Stimulated activated CD8-positive, alpha-beta memory T cell treated with anti-CD3 and anti-CD28 coated beads, Interleukin-12 subunit alpha, Interleukin-12 subunit beta, amount 100 ng/mL, for 1 hour (primary cell): ENCODE measurements at places on chromosomes 4 and X.

DNA sequence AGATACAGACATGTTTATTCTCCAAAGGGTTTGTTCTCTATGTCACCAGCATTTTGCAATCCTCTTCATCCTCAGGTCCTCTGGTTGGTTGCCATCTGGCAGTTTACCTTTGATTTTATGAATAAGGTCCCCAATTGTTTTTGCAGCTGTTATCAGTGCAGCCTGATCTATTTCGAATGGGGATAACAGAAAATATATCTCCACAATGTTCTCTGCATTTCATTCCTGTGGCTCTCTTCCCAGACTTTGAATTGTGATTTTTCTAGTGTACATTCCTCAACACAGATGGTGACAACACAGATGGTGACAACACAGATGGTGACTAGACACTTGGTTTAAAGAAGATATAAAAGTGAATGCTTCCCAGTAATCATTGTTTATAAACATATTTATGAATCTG lies 74.1 kb downstream of the FBXO8 start:
- DNase-seq = no peak

- no peak for DNase-seq
Observed at GRCh38 chrX:132774010-132774714, 184.3 kb downstream of the HS6ST2 start.

- DNase-seq = no peak
Observed at GRCh38 chr4:146368209-146368608, 153.5 kb downstream of the SLC10A7 start.

- DNase-seq = no peak
Observed at GRCh38 chrX:127259742-127260141, 440.2 kb downstream of the PRR32 start.

- DNase-seq = no peak
Observed at GRCh38 chr4:186724864-186725468, 1.3 kb upstream of the FAT1 start.

- DNase-seq = no peak
Observed at GRCh38 chr4:165101641-165102040, 11.0 kb downstream of the TMEM192 start.

DNA sequence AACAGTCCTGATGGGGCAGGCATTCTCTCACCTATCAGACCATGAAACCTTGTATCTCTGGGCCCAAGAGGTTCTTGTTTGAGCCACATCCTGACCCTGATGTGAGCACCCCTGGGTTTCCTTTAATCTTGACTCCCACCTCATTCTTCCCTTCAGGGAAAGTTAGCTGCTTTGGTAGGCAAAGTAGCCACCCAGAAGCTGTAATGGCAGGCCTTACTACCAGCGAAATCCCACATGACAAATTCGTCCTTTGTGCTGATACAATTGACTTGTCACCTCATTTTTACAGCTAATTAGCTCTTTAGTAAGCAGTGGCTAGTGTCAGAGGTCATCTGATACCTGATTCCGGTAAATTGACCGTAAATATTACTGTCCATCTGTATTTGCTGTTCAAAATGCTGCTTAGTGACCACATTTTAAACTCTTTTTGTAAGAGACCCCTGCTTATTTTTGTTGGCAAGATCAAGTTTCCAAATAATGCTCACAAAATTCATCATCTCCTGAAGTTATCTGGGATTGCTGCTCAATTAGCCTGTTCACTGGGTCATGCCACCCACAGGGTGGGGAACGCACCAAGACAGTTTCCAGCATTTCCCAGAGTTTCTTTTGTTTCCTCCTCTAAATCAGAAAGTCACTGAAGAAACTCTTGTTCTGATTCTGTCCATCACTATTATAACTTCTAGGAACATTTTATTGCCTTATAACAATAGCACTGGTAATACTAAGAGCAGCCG lies 329.7 kb downstream of the GPAT3 start:
- DNase-seq = no peak

- DNase-seq = no peak
Observed at GRCh38 chr4:153987291-153987690, 198.4 kb upstream of the SFRP2 start.

DNA sequence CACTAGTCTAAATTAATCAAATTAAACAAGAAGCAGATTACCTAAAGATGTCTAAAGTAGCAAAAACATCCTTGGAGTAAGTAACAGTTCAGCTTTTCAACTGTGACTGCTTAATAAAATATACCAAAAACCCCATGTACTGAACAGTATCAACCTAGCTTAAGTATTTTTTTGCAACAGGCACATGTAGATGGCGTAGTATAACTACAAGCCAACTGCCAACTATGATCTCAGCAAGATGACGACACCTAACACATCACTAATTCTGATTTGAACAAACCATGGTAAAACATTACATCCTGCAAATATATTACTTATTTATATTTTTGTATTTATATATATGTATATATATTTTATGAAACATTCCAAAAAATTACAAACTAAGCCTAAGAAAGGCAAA lies 24.5 kb downstream of the DHX15 start:
- no peak for DNase-seq

DNA sequence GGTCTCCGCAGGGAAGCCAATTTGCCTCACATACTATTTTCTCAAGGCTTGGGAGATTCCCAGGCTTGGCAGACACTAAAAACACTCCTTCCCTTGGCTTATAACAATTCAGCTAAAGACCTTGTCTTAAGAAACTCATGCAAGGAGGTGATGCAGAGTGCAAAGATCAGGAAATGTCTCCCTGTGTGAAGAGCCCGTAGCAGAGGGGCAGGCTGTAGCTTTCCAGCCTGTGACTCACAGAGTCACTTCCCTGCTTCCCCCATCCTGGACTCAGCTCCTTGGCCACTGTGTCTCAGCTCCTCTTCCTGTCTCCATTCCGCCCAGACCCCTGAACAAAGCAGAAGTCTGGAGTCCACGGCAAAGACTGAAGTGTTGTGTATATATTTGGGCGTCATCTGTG lies 56.1 kb downstream of the KDR start:
- no peak for DNase-seq

DNA sequence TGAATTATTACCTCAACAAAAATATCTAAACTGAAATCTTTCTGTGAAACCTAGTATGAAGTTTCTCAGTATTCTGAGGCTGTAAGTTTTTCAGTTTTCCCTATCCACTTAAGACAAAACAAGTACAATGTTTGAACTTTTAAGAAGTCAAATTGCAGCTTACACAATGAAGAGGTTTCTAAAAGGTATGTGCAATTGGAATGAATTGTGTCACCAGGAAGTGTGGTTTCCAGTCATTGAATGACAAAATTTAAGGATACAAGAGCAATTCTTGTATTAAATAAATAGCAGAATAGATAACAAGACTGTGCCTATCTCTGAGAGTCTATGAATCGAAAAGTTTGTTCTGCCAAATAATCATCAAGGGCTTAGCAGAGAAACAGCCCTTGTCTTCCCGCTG lies 207.3 kb downstream of the ANKRD50 start:
- no peak for DNase-seq

GRCh38 chr4:172996571-172997216 lies 171.9 kb upstream of the GALNT7 start:
- no peak for DNase-seq

DNA sequence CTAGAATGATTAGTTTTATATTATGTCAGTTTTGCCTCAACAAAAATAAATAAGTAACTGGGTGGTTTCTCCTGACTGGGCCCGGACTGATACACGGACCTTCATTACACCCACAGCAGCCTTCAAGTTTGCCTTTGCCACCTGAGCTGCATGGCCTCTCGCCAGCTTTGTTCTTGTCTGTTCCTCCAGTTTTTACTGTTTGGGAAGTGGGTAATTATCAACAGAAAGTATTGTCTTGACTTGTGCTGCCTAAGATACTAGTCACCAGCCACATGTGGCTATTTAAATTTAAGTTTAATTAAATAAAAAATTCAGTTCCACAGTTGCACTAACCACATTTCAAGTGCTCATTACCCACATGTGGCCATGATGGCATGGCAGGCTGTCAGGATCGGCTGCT lies 74.7 kb upstream of the INTU start:
- DNase-seq = no peak

DNA sequence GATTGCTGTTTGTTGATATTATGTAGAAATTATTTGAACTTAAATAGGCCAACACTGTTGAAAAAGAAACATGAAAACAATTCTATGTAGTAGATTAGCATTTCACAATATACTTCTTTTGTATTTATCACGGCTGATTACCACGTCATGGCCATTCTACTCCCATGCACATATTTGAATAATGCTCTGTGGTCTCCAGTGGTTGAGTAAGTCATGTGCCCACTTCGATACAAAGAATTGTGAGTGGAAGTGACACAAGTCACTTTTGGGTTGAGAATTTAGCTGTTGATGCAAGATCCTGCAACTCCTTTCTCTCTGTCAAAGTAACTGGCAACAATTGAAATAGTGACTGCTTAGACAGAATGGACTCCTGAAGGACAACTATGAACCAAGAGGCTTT lies 6.7 kb upstream of the FSTL5 start:
- DNase-seq = no peak

- no peak for DNase-seq
Observed at GRCh38 chrX:97065066-97065465, 181.4 kb downstream of the RPA4 start.

DNA sequence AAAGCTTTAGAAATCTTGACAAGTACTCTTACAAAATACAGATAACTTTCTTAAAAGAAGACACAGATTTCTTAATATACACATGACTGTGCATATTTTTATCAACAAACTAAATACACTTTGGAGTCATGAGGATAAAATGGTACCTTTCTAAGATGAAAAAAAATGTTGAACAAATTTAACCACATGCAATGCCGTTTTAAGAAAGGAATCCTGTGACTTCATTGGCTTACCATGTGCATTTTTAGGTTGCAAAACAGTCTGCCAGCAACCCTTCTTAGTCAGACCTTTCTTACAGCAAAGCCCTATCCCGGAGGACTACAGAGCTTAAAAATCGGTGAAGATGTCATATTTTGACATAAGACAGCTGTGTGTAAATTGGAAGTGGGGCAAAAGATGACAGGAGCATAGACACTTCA lies 51.7 kb downstream of the GASK1B start:
- DNase-seq = no peak

GRCh38 chr4:56742080-56742871 lies 61.2 kb upstream of the HOPX start:
- DNase-seq = no peak

DNA sequence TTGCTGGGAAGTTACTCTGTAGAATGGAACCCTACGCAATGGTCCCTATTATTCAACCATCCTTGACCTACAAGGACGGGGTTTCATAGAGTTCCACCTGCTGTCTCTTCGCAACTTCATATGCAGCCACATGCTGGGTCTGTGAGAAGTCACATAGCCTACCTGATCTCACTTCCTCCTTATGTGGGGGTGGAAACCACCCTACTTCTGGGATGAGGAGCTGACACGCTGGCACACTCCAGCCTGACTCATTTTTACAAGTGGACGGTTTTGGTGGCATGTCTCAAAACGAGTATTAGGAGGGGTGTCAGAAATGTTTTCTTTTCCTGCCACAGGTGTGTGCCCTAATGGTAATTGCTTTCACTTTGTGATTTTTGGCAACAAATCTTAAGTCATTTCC lies 36.8 kb upstream of the ARSD start:
- no peak for DNase-seq

DNA sequence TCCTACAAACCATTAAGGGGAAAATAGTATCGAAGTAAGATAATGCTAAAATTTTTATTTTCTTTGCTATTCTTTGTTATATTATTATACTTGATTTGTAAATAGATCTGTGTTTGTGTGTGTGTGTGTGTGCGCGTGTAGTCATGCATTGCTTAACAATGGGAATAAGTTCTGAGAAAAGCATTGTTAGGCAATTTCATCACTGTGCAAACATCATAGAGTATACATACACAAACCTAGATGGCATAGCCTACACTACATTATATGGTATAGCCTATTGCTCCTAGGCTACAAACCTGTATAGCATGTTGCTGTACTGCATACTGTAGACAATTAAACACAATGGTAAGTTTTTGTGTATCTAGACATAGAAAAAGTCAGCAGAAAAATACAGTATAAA lies 17.1 kb downstream of the MTTP start:
- DNase-seq = no peak

- DNase-seq = no peak
Observed at GRCh38 chr4:1761130-1761689, 31.9 kb upstream of the FGFR3 start.

DNA sequence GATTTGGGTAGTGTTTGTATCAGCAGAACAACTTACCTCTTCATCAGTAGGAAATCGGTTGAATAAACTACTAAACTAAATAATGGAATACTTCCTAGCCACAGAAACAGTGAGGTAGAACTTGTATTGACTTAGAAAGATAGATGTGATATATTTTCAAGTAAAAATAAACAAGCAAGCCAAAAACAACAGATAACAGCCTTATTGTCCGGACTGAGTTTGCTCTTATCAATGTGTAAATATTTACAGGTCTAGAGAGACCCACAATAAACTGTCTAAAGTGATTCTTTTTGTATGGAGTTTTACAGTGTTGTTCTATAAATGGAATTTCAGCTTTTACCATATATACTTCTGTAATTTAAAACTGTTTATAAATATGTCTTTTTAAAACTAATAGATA lies 721.8 kb downstream of the ADGRL3 start:
- DNase-seq = no peak

GRCh38 chr4:159206427-159206871 lies 103.6 kb downstream of the RAPGEF2 start:
- no peak for DNase-seq

GRCh38 chr4:169963998-169964397 lies 62.2 kb downstream of the MFAP3L start:
- no peak for DNase-seq

GRCh38 chr4:8560265-8561047 lies 19.7 kb upstream of the GPR78 start:
- no peak for DNase-seq

GRCh38 chr4:118969359-118969758 lies 80.7 kb downstream of the SYNPO2 start:
- no peak for DNase-seq

DNA sequence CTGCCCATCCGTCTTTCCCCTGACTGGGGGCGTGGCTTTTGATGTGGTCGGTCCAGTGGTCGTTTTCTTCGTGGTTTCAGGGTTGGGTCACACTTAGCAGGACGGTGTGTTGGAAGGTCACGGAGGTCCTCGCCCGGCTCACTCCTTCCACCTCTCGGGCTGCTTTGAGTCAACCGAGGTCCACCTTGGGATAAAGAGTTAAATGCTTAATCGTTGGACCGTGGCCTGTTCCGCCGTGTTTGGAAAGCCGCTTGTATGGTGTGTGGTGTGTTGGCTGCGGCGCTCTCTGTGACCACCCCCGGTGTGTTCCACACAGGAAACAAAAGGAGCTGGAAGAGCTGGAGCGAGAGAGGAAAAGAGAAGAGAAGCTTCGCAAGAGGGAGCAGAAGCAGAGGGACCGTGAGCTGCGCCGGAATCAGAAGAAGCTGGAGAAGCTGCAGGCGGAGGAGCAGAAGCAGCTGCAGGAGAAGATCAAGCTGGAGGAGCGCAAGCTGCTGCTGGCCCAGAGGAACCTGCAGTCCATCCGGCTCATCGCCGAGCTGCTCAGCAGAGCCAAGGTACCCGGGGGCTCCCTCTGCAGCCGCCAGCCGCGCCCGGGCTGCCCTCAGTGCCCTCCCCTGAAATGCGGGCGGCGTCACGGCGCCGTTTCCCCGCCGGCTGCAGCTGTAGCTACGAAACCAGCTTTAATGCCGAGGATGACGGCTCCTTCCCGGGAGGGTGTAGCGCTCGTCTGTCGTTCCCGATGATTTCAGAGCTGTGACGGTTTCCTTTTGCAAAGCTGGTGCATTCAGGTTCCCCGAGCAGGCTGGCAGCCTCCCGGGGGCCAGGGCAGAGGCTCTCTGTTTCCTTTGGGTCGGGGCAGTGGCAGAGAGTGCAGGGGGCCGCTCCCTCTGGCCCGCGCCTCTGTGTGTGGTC lies 7.7 kb downstream of the AKAP17A start:
- no peak for DNase-seq

- DNase-seq = no peak
Observed at GRCh38 chrX:130264573-130264972, 4.1 kb downstream of the ZNF280C start.
